Skeletal muscle cell (primary cell): ENCODE measurements at places on chromosomes 7 and 10.

- DNase-seq: no peak
Observed at GRCh38 chr7:150716368-150716767, at the start of gene GIMAP1. Gene GIMAP1 (plus strand): TSS chr7:150716613. CDS start chr7:150719048, 2,435 bp downstream.

DNA sequence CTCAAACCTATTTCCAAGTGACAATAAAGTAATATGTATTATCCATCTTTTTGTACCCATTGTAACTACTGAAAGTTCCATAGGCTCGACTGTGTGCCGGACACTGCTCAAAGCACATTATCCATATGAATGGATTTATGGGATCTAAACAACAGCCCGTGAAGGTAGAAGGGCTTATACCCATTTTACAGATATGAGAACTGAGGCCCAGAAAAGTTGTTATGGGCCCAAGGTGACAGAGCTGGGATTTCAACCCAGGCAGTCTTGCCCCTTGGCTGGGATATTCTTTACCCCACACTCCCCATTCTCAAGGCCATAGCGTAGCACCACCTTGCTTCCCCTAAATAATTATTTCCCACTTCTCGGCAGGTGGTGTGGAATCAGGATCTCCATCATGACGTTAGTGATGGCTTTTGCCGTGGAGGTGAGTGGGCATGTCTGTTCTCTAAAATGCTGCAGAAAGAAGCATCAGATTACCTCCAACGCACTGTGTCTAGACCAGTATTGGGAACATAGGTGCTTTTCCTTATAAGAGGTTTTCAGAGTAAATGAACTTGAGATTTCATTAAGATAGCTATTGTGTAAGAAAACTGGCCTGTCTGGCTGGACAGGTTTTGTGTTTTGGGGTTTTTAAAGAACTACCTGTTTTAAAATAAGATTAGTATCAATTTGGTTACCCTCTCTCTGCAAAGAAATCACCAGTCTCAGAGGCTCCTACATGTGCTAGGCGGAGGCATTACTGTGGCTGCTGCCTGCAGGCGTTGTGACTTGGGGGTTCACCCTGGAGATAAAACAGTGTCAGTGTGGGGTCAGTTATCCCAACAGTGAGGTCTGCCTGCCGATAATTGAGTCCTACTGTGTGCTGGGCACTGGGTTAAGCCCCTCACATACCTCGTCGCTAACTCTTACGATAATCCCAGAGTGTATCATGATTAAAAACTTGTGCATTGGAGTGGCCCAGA is 85.1 kb upstream of the SDK1 start:
- DNase-seq: no peak

DNA sequence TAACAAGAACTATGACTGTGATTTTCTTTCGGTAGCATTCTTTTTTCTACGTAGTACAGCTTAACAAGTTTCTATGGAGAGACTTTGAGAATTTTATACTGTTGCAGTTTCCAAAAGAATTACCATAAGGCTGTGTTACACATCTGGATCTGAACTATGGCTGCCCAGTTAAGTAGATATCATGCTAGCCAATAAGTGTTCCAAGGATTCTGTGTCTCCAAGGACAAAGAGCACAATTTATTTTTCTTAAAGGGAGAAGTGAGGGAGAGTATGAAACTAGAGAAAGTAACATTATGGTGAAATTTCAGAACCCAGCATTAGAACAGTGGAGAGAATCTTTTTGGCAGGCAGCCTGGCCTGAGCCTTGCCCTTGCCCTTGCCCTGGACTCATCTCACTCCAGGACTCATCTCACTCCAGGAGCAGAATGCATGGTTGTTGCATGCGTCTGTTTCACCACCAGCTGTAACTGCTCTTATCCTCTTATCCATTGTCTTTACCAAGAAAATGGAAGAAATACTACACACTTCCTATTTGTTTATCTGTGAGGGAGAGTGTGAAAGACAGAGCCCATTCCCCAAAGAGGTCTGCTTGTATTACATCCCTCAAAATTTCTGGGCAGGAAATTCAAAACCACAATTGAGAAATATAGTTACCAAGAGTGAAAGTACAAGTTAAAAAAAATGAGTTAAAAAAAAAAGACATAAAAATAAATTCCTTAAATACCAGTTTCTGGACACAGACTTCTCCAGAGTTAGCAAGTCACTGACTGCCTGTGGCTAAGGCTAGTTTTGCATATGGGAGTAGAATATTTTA is 1067.5 kb downstream of the NRG3 start:
- DNase-seq: peak; percentile 64

DNA sequence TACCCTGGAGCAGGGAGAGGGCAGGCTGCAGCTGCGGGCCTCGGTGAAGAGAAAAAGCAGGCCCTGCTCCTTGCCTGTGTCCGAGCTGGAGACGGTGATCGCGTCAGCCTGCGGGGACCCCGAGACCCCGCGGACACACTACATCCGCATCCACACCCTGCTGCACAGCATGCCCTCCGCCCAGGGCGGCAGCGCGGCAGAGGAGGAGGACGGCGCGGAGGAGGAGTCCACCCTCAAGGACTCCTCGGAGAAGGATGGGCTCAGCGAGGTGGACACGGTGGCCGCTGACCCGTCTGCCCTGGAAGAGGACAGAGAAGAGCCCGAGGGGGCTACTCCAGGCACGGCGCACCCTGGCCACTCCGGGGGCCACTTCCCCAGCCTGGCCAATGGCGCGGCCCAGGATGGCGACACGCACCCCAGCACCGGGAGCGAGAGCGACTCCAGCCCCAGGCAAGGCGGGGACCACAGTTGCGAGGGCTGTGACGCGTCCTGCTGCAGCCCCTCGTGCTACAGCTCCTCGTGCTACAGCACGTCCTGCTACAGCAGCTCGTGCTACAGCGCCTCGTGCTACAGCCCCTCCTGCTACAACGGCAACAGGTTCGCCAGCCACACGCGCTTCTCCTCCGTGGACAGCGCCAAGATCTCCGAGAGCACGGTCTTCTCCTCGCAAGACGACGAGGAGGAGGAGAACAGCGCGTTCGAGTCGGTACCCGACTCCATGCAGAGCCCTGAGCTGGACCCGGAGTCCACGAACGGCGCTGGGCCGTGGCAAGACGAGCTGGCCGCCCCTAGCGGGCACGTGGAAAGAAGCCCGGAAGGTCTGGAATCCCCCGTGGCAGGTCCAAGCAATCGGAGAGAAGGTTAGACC is 138.0 kb upstream of the STK17A start:
- no peak for DNase-seq

DNA sequence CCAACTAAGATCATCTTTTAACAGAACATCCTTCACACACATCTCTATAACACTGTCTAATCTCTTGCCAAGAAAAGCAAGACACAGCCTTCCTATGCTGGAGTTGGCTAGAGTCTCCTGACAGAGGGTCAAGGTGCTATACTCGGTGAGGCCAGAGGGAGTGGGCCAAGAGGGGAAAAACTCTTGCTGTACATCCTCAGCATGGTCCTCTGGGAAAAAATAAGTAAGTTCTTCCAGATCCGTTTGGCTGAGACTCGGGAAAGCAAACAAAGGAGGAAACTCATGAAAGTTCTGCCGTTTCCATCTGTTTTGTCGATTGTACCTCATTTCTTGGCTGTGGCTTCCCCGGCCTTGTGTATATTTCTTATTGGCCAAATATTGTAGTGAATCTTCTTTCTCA is 33.9 kb downstream of the VWDE start:
- no peak for DNase-seq

GRCh38 chr10:62386356-62387320 is 12.5 kb downstream of the ZNF365 start:
- no peak for DNase-seq

GRCh38 chr7:79471699-79472098 is 18.2 kb upstream of the MAGI2 start:
- no peak for DNase-seq

GRCh38 chr10:131767716-131768115 is 133.1 kb upstream of the PPP2R2D start:
- DNase-seq: no peak

- DNase-seq: no peak
Observed at GRCh38 chr10:89022734-89023133, 32.1 kb downstream of the FAS start.

DNA sequence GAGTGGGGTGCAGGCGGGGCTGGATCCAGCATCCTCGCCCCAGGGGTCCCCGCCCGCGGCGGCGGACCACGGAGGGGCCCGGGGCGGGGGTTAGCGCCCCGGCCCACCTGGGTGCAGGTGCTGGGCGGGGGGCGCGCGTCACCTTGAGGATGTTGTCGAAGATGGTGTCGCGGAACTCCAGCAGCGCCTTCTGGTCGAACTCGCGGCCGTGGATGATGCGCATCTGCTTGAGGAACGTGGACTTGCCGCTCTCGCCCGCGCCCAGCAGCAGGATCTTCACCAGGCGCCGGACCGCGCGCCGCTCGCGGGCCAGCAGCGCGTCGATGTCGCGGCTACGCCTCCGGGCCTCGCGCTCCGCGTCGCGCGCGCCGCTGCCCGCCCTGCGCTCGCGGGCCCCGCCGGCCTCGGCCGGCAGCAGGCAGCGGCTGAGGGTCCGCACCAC is 376 bp downstream of the GNA12 start:
- no peak for DNase-seq

DNA sequence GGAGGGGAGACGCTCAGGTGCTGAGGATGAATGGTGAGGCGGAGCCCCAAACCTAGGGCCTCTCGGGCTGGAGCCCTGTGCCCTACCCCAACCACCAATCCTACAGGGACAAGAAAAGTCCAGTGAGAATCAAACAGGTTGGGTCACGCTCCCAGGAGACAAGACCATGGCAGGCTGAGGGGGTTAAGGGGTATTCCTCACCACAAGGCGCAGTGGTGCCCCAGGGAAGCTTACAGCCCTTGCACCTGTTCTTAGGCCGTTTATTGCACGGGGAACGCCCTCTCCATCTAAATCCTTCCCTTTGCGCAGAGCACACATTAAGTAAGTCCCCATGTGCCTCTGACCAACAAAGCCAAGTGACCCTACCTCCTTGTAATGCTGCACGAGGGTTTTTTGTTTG is 3.5 kb downstream of the FZD9 start:
- DNase-seq: no peak

GRCh38 chr10:17801507-17801906 is 7.6 kb upstream of the MRC1 start:
- DNase-seq: no peak

DNA sequence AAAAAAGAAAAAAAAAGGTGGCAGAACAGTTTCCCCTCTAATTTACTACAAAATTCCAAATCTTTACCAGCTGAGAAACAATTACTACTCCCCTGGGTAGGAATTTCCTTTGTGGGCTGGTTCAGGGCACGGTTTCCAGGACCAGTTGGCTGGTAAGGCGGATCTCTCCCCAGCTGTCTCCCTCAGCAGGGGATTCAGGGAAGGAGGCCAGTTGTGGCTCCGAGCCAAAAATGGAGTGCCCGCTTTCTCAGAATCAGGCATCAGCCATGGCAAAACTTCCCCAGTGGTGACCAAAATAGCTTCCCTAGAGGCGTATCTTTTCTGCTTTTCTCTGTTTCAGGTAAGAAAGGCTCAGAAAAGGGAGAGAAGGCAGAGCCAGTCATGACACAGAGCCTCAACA is 91.2 kb downstream of the ZNF22 start:
- DNase-seq: no peak

DNA sequence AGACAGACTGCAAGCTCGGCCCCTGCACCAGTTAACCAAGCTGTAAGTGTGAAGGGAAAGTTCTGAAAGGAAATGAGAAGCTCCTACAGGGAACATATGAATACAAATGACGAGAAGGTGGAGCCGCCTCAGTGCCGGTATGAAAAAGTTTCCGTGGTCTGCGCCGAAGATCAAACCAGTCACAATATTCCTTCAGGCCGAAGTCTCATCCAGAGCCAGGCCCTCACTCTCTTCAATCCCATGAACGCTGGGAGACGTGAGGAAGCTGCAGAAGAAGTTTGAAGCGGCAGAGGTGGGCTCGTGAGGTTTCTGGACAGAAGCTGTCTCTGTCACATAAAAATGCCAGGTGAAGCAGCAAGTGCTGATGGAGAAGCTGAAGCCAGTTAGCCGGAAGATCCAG is 71.9 kb downstream of the CFAP46 start:
- DNase-seq: no peak
